ENCODE measurements at places on chromosomes 11 and 22.

GRCh38 chr11:17443926-17444690, 32.5 kb downstream of the ABCC8 start:
- no peak for DNase-seq

DNA sequence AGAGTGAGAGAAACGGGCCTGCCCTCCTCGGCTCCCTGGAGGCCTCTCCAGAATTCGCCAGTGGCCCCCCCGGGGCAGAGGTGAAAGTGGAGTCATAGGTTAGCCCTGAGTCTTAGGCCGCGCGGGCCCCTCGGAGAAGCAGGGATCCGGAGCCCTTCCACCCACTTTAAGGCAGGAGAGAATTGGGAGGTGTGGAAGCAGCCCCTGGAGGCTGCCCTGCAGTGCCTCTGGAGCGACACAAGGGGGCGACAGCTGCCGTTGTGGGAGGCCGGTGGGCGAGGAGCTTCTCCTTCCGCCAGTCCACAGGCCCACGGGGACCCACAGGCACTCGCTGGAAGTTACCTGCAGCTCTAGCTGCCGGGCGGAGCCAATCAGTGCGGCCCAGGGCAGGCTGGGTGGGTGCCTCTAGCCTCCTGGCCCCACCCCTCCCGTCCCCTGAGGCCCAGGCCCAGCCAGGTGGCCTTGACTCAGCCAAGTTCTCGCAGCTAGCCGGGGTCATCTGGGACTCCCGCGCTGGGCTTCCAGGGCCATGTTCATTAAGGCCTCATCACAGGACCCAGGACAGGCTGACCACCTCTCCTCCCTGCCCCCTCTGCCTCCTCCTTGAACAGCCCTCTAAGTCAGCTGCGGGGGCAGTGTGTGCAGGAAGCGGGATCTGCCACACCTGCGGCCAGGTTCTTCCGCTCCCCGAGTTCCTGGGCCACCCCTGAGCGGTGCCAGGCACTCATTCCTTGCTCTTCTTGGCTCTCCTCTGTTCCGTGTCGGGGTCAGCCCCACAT, 5.0 kb downstream of the DGKZ start:
- DNase-seq: peak; percentile 88

DNA sequence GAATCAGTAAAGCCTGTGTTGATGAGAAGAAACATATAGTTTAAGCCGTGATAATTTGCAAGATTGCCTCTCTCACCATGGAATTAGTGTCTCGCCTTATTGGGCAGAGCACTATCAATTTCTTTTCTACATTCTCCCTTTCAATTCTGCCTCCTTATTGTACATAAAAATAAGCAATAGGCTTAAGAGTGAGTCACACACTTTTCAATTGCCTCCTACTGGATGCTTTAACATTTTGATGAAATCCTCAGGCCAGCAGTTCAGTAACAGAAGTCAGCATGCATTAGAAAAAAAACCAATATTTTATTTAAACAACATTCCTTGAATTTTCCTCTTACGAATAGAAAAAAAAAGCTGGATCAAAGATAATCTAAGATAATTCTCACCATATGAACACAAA, 33.8 kb upstream of the VWA5A start:
- DNase-seq: no peak

GRCh38 chr11:71420455-71421241, 27.5 kb downstream of the DHCR7 start:
- no peak for DNase-seq

DNA sequence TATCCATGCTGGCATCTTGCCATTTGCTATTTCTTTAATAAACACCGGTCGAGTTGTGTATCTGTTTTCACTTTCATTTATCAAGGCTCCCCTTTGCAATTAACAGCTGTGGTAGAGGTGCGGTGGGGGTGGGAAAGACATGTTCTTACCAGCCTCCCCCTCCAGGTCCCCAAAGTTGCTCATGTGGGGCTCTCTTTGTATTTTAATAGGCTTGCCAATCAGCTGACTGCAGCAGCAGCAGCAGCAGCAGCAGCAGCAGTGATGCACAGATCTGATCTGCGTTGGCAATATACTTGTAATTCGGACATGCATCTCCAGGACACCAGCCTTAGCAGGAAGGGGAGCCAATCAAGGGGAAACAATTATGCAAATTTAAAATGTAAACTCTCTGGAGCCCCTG, 40.3 kb upstream of the E2F8 start:
- peak; percentile 66 for DNase-seq
